Hepatocyte (in vitro differentiated cells): ENCODE measurements at places on chromosomes 3 and 15. TPM values are rescaled to one million over a fixed set of nuclear protein-coding genes. Genes with fewer than 3 reads are reported as not detected.

The PLA2G4E gene
- 0.07 and 0.20 TPM in 2 replicates for total RNA-seq

The SCAANT1 gene
- not detected in 2 replicates for total RNA-seq

DNA sequence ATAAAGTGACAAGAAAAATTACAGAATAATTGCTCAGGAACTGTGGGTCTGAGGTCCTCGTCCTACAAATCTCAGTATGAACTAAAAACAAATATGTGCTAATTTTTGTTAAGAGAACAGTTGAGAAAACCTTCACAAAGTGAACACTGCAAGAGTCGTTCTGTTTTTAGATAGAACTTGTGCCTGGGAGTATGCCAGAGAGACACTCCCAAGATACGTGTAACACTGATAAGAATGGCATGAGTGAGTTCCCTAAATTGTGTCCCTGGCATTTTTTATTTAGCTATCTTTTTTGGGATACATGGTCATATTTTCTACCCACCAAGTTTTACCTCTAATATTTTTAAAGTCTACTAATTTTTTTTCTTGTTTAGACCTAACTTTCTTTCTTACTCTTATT, 860.0 kb upstream of the NR2F2 start:
- H3K4me1 ChIP-seq = no peaks in the 10 kb centered on the region
- no peak overlapping the region for H3K27ac ChIP-seq
- H3K36me3 ChIP-seq = no peaks in the 10 kb centered on the region
- no peak overlapping the region for H3K4me3 ChIP-seq

- no peak overlapping the region for H3K27ac ChIP-seq
- no peaks in the 10 kb centered on the region for H3K36me3 ChIP-seq
- no peak overlapping the region for H3K4me3 ChIP-seq
- DNase-seq = no peak
- no peaks in the 10 kb centered on the region for H3K27me3 ChIP-seq
These were observed 429.0 kb upstream of the ATP11B start for GRCh38 chr3:182364323-182364722.

DNA sequence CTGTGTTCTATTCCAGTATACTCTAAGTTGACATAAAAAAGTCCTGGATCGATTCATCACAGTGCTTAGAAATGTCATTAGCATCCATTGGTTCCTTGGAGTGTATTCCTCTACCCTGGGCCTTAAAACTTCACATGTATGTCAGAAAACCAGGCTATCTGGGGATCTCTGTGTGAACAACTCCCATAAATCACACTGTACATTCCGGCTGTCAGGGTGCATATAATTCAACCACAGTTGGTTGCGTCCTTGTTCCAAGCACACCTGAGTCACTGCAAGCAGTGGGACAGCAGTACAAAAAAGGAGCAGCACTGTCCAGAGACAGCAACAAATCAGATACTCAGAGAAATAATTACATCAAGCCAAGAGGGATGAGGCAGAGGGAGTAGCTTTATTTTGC, 52.4 kb downstream of the PDZRN3 start:
- H3K36me3 ChIP-seq = no peaks in the 10 kb centered on the region
- peak overlapping the region; percentile 78 for H3K27ac ChIP-seq
- no peak overlapping the region for H3K4me3 ChIP-seq
- H3K4me1 ChIP-seq = peaks cover 44% of the 10 kb centered on the region

GRCh38 chr15:69474846-69475455, 22.3 kb downstream of the RPLP1 start:
- H3K27me3 ChIP-seq = no peaks in the 10 kb centered on the region
- H3K36me3 ChIP-seq = no peaks in the 10 kb centered on the region
- no peak overlapping the region for H3K4me3 ChIP-seq
- peaks cover 4% of the 10 kb centered on the region for H3K4me1 ChIP-seq
- no peak for DNase-seq
